ENCODE measurements at places on chromosomes 3 and 15. TPM values are rescaled to one million over a fixed set of nuclear protein-coding genes. Genes with fewer than 3 reads are reported as not detected.

DNA sequence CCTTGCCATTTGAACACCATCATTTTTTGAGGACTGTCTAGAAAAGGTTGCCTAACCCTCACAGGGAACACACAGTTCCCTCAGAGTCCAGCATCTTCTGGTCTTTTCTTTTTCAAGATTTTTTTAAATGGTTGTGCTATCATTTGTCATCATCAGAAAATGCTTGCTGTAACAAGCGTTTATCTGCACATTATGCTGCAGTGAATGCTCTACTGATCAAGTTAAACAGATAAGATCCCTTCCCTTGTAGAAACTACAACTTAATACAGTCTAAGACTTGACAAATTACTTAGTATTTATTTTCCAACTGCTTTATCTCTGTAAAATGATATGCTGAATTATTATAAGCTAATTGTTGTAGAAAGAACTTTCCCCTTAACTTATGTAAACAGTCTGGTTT is 11.9 kb upstream of the ALPK3 start:
- H3K27ac ChIP-seq: no peak overlapping the region
- H3K4me3 ChIP-seq: no peak overlapping the region
- H3K36me3 ChIP-seq: peaks cover 7% of the 10 kb centered on the region
- no peaks in the 10 kb centered on the region for H3K4me1 ChIP-seq
- no peaks in the 10 kb centered on the region for H3K27me3 ChIP-seq

- H3K36me3 ChIP-seq: peaks cover 17% of the 10 kb centered on the region
- DNase-seq: no peak
- no peak overlapping the region for H3K27ac ChIP-seq
- H3K4me1 ChIP-seq: no peaks in the 10 kb centered on the region
Measured at GRCh38 chr3:42214064-42214463, 51.9 kb downstream of the CCK start.

GRCh38 chr3:42149975-42150374 is 58.8 kb downstream of the TRAK1 start:
- peaks cover 29% of the 10 kb centered on the region for H3K4me1 ChIP-seq
- peak overlapping the region; percentile 66 for H3K27ac ChIP-seq
- H3K4me3 ChIP-seq: no peak overlapping the region
- peak; percentile 98 for DNase-seq

DNA sequence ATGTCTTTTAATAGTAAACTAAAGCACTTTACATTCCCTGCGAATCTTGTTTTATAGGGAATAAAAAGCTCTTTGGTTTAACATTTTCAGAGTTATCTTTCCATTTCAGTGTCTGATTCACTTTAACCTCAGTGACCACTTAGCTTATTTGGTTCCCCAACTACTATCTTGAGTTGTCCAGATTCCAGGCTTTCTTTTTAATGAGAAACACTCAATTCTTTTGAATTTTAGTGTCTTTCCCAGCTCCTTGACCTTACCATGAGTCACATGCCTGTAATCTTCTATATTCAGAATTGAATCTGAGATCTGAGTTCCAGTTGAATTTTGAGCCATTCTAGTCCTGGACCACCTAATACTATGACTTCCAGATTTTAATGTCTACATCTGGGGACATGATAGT is 144.4 kb downstream of the KCNAB1 start:
- no peaks in the 10 kb centered on the region for H3K4me1 ChIP-seq
- H3K27ac ChIP-seq: no peak overlapping the region
- no peak for DNase-seq
- no peaks in the 10 kb centered on the region for H3K36me3 ChIP-seq
- H3K4me3 ChIP-seq: no peak overlapping the region

ISL2 gene
- 0.54 TPM for polyA plus RNA-seq

DNA sequence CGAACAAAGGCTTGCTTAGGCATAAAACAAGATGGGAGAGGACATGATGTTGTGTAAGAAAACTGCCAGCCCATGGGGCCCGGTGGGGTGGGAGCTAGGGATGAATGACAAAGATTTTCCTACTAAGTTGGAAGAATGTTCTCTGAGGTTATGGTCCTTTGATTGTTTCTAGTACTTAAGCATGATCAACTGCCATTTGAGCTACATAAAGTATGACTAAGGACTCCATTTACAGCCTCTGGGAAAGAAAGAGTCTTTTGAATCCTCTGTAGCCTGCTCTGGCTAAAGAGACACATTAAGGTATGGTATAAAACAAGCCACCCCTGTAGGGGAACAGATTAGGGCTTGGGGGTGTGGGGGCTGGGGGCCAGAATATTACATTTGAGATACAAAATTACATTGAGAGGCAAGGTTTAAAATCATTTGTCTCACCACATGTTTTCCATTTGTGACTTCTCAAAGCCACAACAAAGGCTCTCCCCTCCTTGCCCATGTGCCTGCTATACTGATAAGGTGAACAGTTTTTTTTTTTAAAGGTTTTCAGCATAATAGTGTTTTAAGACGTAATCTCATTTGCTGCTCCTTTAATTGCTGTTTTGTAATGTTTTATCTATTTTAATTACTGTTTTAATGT is 323.4 kb downstream of the CHST2 start:
- H3K4me3 ChIP-seq: no peak overlapping the region
- H3K36me3 ChIP-seq: no peaks in the 10 kb centered on the region
- no peak for DNase-seq
- H3K27me3 ChIP-seq: no peaks in the 10 kb centered on the region

Measured in small intestine (tissue), 16 donors.